Type B pancreatic cell (in vitro differentiated cells): ENCODE measurements at places on chromosomes 7 and 10. TPM values are rescaled to one million over a fixed set of nuclear protein-coding genes. Genes with fewer than 3 reads are reported as not detected.

NPC1L1 gene
- total RNA-seq: 8.8 and 11.0 TPM in 2 replicates

DNA sequence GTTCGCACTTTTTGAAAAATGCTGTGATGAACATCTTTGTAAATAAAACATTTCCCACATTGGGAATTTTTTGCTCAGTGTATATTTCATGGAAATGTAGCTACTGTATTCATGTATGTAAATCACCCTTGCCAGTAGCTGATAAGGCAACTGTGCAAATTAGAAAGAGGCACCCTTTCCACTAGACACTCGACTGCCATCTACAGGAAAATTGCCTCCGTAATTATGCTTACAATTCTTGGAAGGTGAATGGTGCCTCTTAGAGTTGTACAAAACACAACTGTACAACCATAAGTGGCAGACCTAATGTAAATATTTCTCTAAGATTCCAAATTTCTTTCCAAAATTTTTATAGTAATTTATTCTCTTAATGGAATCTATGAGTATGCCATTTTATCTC lies 491.7 kb downstream of the CCSER2 start:
- DNase-seq: no peak

HOXA13 gene
- total RNA-seq: 0.75 and 1.5 TPM in 2 replicates

DNA sequence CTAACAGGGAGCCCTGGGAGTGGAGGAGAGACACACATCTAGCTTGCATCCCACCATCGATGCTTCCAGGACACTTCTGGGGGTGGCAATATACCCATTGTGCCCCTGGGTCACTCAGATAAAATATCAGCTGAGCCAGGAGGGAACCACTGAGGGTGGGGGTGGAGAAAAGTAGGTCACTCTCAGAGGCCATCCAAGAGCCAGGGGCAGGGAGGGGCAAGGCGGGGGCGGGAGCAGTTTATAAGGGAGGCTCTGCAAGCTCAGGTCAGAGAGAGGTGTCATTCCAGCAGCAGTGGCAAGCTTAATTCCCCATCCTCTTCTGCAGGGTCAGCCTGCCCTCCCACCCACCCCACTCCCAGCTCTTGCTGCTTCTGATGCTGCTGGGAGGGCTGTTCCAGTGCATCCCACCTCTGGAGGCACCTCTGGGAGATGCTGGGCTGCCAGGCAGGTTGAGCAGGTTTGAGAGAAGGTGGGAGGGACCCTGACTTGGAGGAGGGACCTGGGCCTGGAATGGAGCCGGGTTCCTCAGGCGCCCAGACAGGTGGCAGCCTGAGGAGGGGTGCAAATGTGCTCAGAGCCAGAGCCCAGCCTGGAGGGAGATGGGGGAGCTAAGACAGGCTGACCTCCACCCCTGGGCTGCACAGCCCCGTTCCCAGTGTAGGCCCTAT lies 20.1 kb upstream of the TLX1 start:
- no peak for DNase-seq
